ENCODE measurements at places on chromosomes 5 and 9.

DNA sequence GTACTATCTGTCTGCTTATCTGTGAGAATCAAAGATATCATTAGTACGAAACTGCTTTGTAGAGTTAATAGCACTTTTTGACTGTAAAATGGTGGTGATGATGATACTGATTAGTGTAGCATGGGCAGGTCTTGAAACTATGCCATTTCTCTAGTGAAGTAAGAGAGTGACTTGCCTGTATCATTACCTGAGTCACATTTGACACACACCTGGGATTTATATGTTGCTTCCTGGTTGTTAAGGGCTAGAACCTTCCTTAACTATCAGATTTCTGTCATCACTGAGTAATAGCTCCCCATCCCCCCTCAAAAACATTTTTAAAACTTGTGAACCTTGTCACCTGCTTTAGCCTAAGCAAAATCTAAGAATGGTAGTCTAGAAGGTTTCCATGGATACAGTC, 135.6 kb upstream of the RORB start:
- no peak for DNase-seq

DNA sequence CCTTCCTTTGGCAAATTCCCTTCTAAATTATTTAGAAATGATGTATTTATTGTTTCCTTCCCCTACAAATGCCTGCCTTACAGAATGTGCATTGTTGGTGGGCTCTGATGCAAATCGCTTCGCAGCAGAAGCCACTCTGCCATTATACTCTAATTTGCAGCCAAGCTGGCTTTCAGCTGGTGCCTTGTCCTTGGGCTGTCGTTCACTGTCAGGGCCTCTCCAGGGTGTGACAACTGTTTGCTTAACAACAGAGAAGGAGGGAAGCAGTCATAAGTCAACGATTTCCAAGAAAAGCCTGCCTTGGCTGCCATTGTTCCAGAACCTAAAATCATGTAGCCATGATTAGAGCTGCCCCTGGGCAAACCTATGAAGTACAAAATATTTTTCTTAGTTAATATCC, 260.1 kb upstream of the RGMB start:
- no peak for DNase-seq

GRCh38 chr5:100562821-100563220, 27.6 kb downstream of the FAM174A start:
- DNase-seq = no peak

GRCh38 chr9:18821788-18822187, 211.2 kb downstream of the SAXO1 start:
- no peak for DNase-seq

DNA sequence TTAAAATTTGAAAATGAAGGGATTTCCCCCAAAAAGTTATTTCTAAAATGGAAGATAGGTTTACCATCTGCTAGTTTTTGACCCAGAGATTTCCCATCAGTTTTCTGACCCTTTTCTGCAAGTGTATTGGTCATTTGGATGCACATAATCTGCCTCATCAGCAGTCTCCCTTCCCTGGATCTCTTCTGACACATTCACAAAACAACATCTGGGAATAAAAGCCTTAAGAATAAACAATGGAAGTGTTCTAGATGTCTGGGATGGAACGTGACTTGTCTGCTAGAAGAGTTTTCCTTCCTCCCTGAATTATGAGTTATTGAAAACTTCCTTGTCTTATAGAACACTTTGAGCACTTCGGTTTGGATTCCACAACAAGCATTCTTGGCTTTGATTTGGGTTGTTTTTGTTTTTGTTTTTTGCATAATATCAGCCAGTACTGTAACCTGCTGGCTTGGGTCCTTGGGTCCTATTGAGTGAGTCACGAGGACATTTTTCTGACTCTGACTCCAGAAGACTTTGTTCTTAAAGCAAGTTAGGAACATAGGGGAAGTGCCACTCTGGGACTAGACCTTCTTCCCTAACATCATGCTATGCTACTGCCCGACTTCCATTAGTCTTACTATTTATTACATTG, 18.2 kb upstream of the ESM1 start:
- no peak for DNase-seq

DNA sequence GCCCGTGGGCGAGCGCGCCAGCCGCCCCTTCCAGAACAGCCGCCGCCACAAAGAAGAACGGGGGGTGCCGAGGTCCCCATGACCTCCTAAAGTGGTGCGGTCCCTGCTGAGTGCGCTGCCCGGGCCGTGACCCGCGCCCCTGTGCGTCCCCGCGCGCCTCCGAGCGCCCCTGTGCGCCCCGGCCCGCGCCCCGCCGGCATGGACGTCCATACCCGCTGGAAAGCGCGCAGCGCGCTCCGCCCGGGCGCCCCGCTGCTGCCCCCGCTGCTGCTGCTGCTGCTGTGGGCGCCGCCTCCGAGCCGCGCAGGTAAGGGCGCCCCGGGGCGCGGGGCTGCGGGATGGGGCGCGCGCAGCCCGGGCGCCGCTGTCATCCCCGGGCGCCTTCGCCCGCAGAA, 384 bp downstream of the COL5A1 start:
- DNase-seq = no peak

- DNase-seq = no peak
These were observed 833.3 kb downstream of the CDH9 start for GRCh38 chr5:26205121-26205520.

- no peak for DNase-seq
These were observed 1.1 kb downstream of the OTP start for GRCh38 chr5:77637170-77637997.

DNA sequence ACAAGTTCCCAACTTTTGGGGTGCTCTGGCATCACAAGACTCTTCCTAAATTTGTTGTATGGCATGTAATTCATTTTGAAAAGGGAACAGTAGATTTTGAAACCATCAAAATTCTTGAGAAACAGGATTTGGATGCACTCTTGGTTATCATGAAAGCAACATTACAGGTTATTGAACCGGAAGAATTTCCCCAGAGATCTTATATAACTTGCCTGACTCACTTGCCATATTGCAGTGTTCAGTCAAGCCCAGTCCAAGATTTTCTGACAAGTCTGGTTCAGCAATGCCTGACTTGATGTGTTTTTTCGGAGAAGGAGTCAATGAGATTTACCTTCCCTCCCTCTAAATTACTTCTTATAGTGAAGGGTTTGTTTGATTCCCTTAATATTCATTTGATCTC, 32.0 kb downstream of the SMIM15 start:
- DNase-seq = no peak

GRCh38 chr9:84174486-84174885, 166.1 kb downstream of the SLC28A3 start:
- DNase-seq = no peak

DNA sequence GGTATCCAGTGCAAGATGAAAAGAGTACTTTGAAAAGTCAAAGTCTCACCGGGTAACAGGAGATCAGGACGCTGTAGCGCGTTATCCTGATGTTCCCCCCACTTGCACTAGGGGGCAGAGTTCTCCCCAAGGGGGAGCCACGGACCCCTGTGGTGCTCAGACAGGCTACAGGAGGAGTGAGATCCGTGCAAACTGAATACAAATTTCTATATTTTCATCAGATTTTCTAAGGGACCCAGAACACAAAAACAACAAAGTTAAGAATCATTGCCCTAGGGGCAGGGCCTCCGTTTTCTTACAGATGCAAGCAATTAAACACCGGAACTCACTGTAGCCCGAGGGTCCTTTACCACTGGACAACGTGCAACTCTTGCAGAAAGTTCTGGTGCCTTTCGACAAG, 2.0 kb downstream of the MYO10 start:
- DNase-seq = no peak

Data from posterior vena cava (tissue), 2 donors.